CD4-positive, alpha-beta T cell (primary cell): ENCODE measurements at places on chromosomes 7 and 10.

- DNase-seq: no peak
These were observed 63.3 kb upstream of the GHITM start for GRCh38 chr10:84076047-84076388.

GRCh38 chr10:31242902-31243301, 76.1 kb upstream of the ZEB1 start:
- DNase-seq: peak; percentile 4

- no peak for DNase-seq
These were observed 12.0 kb downstream of the PWWP2B start for GRCh38 chr10:132408823-132409666.

GRCh38 chr7:44276571-44277221, 48.7 kb downstream of the CAMK2B start:
- no peak for DNase-seq

- peak; percentile 66 for DNase-seq
These were observed 919 bp downstream of the MAFK start for GRCh38 chr7:1531263-1531978.

DNA sequence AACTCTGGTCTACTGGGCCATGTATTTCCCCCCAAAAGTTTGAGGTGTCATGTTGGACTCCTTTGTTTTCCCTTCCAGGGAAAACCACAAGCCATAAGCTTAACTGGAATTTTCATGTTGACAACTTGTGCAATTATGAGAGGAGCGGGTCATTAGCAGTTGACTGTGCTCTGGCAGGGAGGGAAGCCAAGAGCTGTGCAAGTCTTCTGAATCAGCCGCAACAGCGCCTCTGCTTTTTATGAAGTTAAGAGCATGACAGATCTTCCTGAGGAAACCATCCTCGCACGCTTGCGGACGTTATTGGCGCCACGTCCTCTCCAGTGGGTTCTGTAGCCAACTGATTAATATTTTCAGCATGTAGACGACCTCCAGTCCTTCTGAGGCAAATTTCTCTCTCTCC, 148.7 kb upstream of the MKI67 start:
- DNase-seq: no peak

GRCh38 chr7:155299535-155300202, 2.0 kb downstream of the INSIG1 start:
- peak; percentile 15 for DNase-seq

DNA sequence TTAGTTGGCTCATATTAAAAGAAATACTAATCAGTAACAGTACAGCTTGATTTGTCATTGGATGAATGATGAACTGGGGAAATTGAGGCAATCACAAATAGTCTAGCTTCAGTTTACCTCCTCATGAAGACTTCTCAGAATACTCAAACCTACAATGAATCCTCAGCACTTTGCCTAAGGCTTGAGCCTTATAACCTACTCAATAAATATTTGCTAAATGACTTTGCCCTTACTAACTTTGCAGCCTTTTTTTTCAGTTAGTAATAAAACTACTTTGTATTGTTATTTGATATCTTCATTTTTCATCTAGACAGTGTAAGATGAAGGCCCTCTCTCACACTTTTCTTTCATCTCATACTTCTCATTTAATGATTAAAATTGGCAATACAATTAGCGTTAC, 1162.5 kb upstream of the C7orf33 start:
- no peak for DNase-seq

DNA sequence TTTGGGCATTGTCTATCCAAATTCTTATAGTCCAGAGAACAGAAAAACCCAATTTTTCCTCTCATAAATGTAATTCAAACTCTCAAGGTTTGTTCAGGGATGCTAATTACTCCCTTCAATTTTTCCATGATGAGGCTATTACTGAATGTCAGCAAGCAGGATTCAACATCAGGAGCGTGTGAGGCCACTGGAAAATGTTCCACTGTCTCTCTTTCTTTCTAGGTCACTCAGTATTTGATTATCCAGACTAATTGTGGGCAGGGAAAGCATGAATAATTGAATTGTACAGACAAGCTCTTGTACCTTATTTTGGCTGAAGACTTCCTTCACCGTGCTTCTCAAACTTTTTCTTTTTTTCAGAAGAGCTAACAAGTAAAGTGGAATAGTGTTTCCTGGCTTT, 30.7 kb downstream of the THNSL1 start:
- DNase-seq: no peak

- no peak for DNase-seq
These were observed 166.0 kb upstream of the ANK3 start for GRCh38 chr10:60555700-60556099.

GRCh38 chr7:15446280-15446679, 115.5 kb downstream of the AGMO start:
- DNase-seq: no peak

DNA sequence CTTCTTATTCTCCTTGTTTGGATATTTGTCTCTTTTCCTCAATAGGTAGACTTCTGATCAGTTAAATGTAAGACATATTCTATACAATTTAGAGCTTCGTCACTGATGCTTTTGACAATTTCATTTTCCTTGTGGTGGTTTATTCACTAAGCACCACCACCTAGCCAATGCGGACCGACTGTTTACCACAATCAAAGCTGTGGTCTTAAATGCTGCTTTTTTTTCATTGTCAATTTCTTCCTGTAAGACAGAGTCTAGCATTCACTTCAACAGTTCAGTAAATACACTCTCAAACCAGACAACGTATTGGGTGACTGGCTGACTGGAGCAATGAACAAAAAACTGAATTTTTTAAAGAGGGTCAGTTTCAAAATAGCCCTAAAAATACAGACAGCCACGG, 239.0 kb downstream of the DNAJB6 start:
- no peak for DNase-seq

- no peak for DNase-seq
These were observed 37.1 kb downstream of the XPNPEP1 start for GRCh38 chr10:109886037-109886780.

- DNase-seq: no peak
These were observed 14.9 kb upstream of the SFMBT2 start for GRCh38 chr10:7425691-7426090.

- no peak for DNase-seq
These were observed 19.7 kb upstream of the GDI2 start for GRCh38 chr10:5832946-5833345.

GRCh38 chr10:95254629-95255028, 36.2 kb downstream of the PDLIM1 start:
- DNase-seq: no peak

GRCh38 chr10:96500519-96500918, 13.2 kb downstream of the TLL2 start:
- DNase-seq: no peak

GRCh38 chr10:3745521-3745920, 39.5 kb downstream of the KLF6 start:
- no peak for DNase-seq

DNA sequence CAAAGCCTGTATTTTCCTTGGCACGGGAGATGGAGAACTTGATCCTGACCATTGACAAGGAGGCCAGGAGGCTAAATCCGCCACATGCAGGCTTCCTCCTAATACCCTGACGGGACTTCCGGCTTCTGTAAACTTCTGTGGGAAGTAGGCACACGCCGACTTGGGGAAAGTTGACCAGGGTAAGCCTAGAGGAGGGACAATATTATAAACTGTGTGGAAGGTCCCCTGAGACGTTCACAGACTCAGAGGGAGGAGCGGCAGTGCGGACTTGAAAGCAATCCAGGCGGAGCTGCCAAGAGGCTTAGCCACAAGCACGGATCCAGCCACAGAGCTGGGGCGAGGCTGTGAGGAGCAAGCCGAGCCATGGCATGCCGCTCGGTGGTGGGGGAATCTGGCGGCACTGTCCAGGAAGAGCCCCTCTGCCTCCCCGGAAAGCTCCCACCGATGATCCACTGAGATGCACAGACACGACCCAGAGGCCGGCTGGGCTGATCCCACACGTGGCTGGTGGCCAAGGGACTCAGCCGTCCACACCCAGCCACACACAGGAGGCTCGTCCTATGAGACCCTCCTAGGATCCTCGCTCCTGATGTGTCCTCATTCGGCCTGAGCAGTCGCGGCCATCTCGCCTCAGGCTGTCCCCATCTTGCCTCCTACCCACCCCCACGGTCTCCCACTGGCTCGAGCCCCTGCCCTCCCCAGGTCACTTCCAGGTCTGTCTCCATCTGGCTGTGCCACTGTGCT, 40.0 kb upstream of the INSIG1 start:
- DNase-seq: no peak

DNA sequence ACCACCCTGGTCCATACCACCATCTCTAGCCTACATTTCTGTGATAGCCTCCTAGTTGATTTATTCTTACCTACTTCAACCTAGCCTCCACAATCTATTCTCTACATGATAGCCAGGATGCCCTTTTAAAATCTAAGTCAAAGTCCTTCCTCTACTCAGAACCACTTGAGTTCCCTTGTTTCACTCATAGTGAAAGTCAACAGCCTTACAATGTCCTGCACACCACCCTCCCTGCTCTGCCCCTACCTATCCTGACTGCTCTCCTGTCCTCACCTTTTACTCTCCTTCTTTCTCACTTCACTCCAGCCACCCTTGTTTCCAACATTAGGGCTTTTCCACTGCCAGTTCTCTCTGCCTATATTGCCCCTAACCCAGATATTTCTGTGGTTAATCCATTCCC, 146.7 kb downstream of the GRM3 start:
- DNase-seq: no peak

DNA sequence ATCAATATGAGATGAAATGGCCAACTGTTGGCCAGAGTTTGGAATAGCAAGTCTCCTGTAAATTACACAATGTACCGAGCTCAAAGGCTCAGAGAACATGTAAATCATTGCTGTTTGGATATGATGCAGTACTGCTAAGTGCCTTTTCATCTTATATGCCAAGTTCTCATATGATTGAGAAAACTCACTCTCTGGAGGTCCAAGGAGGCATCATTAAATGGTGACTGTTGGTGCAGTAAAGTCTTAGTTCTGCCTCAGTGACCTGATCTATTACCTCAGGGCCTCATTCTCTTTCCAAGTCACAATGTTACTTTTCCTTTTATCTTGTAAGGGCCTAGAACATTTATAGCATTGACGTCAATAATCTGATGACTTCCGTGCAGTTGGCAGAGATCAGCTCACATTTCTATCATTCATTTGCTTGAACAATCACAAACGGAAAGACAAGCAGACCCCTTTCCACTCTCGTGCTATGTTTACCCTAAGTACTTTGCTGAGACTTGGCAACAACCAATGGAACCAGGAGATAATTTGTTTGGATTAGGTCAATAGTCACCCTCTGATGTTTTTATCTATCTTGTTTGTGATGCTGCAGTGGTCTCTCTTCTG, 32.6 kb upstream of the PDK4 start:
- DNase-seq: no peak

GRCh38 chr10:130513686-130514476, 377.7 kb downstream of the GLRX3 start:
- no peak for DNase-seq

DNA sequence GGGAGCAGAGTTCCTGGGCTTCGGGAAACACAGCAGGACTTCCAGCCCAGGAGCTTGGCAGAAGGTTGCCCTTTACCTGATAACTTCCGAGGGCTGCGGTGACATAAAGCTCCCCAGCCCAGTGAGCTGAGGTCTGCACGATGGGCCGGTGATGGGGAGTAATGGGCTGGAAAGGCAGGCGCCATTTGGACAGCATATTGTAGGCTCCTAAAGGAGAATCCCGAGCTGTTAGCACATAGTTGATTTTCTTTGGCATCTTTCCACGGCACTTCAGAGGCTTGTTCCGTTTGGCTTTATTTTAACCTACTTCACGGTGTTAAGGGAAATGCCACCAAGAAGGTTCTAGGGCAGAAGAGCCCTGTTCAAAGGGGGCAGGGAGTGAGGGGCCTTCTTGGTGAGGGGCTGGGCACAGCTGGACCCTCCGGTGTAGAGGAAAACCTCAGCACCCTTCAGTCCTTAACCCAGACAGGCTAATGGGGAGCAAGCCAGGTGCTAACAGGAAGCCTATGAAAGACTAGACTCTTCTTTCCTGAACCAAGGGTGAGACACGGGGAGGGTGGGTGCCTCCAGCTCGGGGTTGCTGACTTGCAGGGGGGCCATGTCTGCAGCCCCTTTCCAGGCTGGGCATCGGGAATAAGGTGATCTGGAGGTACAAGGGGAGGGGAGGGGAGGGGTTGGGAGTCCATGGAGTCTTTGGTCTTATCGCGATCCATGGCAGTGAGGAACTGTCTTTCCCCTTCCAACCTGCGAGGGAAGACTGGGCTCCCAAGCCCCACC, 347.7 kb downstream of the GLRX3 start:
- no peak for DNase-seq

GRCh38 chr10:82643601-82644000, 768.6 kb downstream of the NRG3 start:
- DNase-seq: no peak

- DNase-seq: no peak
These were observed 51.3 kb upstream of the GSAP start for GRCh38 chr7:77467408-77467807.

- DNase-seq: no peak
These were observed 81.0 kb upstream of the LRRC4 start for GRCh38 chr7:128112018-128112780.

DNA sequence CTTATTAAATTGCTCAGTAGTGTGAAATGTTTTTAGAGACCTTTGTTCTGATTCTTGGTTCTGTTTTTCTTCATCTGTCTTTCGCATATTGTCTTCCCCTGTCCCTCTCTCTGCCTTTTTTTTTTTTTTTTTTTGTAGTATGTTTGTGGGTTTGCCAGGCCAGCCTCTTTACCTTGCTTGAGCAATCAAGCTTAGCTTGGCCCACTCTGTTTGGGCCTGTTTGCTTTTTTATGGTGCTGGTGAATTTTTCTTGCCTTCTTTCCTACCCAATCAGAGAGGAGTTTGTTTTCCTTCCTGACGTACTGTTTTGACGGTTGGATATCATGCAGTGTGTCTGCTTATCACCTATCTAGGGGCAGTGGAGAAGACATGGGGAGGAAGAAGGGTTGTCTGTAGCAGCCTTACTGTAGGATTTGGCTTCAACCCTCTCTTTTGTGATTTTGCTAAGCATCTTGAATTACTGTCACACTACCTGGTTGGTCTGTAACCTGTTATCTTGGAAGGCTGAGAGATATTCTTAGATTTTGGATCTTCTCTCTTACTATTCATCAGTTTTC, 64.0 kb downstream of the BBS9 start:
- no peak for DNase-seq

DNA sequence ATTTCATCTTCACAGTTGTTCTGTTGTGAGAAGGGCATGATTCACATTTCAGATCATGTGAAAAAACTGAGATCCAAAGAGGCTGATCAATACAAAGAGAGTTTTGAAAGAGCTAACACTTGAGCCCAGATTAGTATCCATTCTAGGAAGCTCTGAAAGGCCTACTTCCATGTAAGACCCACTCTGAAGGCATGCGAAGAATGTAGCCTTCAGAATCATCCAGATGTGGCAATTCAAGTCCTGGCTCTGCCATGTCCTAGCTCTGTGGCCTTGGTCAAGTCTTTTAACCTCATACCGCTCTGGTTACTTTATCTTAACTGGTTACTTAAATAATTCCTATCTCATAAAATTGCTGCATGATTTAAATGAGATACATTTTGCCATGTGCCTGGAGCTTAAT, 111.1 kb downstream of the FZD1 start:
- no peak for DNase-seq

- no peak for DNase-seq
These were observed 72.1 kb downstream of the RNF133 start for GRCh38 chr7:122626785-122627184.
